ENCODE measurements at places on chromosomes 7 and 10.

DNA sequence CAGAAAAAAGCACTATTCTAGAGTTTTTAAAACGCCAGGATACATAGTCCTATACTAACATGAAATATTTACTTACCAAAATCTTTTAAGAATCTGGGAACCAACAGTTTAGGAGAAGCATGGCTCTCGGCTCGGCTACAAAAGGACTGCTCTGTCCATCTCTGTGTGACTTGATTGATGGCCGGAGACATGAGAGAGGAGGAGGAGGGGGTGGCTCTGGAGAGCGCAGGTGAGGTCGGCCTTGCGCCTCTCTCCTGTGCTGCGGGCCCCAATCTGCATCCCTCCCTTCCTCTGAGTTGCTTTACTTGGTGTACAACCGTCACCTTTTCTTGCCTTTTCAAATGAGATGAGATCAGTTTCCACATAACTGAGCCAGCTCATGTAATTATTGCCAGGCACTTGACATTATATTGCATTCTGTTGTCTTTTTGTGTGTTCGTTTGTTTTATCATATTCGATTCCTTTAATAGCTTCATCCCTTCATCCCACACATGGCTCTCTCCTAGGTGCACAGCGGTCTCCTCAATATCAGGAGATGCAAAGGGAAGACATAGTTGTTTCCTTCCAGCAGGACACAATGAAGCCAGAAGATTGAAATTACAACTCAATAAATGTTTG is 87.8 kb upstream of the KLF6 start:
- no peak for DNase-seq

DNA sequence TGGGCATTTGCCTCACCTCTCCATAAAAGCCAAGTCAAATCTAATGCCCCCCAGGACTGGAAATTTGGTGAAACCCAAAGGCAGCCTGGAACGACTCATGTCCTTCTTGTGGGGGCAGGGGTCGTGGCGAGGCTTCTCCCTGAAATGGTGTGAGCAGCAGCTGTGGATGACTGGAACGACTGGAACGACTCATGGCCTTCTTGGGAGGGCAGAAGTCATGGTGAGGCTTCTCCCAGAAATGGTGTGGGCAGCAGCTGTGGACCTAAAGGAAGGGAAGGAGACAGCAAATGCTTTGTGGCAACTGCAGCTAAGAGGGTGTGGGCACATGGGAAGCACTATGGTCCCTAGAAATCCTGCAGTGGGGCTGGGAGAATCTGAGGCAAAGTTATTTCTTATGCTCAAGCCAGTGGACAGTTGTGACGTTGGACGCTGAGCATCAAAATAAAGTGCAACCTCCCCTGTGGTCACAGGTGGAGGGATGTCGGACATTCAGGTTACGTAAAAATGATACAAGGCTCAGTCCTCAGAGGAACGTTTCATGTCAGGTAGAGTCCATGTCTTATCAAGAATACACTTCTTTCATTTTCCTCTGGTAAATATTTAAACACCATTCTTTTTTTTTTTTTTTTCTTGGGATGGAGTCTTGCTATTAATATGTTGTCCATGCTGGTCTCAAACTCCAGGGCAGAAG is 107.0 kb upstream of the KIF5B start:
- no peak for DNase-seq

DNA sequence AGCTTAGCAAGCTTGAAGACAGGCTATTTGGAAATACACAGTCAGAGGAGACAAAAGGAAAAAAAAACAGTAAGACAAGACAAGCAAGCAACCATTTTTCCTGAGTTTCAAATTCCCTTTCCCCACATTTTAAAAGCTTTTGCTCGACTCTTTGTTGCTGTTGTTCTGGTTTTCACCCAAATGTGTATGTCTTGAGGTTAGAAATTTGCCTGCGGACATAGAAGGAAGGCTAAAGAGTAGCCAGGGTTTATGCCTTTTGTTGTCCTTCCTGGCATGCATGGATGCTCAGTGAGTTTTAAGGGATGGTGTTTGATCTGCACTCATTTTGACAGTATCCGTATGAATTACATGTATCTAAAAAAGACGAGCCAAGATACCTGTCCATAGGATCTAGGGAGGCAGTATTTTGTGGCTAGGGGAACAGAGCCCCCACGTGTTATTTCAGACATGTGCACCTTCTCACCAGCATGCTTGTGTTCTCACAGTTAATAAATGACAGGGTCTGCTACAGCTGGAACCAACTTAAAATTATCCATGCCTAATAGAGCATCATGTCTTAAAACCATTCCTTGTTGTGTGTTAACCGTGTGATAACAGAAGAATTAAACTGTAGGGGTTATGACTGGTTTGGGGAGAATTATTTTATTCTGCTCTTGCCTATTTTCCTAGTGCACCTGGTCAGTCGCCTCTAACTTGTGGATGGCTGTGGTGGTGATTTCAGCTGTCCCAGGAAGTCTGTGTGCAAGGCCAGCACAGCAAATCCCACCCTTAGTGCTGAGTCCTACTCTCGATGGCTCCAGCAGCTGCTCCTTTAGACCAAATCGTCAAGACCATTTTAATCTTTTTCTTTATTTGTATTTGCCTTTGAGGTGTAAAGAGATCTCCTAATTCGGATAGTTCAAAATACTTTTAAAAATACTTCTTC is 9.1 kb downstream of the WIPF3 start:
- DNase-seq, result no peak

DNA sequence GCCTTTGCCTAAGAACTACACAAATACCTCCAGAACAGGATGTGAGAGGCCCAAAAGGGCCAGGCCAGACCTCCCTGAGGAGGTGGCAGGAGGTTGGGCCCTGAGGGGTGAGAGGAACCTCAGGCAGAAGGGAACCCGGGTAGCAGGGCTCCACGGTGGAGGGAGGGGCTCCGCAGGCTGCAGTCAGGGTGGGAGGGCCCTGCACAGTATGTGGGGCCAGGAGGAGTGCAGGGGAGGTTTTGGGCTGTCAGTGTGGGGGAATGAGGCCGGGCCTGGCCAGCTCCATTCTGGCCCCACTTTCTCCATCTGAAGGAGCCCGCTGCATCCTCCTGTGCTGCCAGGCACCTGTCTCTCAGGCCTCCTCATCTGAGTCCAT is 25.9 kb downstream of the DNAJB12 start:
- DNase-seq, result no peak

- DNase-seq, result no peak
These were observed 23.5 kb upstream of the CARD11 start for GRCh38 chr7:3067193-3067592.
